ENCODE measurements at places on chromosomes 7 and 10.

GRCh38 chr10:4352414-4352961 lies 473.5 kb upstream of the AKR1E2 start:
- DNase-seq, result no peak

DNA sequence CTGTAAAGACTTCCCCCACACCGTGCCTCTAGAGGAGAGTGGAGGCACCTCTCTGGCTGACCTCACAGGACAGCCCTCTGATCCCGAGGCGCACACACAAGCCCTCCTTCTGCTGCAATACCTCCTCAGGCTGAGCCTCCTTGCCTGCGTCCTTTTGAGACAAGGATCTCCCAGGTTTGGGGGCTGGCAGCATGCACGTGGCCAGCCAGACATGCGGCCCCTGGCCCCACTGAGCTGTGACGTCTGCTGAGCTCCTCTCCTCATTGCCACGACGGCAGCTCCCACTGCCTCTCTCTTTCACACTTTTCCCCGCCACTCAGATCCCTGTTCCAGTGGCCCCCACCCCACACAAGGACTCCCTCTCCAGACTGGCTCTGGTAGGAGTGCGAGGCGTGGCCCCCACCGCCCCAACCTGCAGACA lies 12.2 kb upstream of the DNAAF5 start:
- no peak for DNase-seq

- no peak for DNase-seq
Measured at GRCh38 chr7:85014936-85015660, 171.8 kb downstream of the SEMA3D start.

GRCh38 chr10:48833674-48834073 lies 106.0 kb downstream of the LRRC18 start:
- no peak for DNase-seq

GRCh38 chr10:56745490-56745889 lies 384.4 kb upstream of the ZWINT start:
- DNase-seq, result no peak

GRCh38 chr7:151426441-151426903 lies 13.5 kb downstream of the CRYGN start:
- DNase-seq, result no peak

DNA sequence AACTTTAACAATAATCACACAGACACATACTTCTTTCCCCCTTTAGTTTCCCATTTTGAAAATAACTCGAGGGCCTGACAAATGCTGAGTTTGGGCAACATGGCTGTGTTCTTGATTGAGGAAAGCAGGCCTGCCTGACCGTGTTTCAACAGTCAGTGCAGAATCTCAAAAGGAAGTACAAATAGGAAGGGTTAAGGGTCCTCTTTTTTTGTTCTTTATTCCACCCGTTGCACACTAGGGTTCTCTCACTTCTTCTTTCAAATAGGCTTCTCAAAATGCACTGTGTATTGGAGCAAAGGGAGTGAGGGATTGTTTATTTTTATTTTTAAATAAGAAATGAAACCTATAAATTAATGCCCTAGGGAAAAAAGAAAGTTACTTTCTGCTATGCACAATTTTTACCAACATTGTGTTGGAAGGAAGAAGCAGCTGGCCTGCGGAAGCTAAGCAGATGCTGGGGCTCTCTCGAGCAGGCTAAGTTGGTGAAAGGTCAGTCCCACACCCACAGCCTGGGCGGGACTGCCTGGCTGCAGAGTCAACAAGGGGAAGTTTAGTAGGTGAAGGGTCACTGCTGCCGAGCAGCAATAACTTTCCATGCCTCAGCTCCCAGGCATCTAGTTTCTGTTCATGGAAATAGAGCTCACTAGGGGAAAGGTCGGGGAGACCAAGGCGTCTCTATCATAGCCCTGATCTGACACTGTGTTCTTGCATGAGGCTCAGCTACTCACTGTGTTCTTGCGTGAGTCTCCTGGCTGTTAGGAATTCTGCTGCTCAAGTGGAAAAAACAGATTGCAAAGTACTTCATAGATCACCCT lies 12.2 kb upstream of the PDK4 start:
- DNase-seq, result peak; percentile 93

DNA sequence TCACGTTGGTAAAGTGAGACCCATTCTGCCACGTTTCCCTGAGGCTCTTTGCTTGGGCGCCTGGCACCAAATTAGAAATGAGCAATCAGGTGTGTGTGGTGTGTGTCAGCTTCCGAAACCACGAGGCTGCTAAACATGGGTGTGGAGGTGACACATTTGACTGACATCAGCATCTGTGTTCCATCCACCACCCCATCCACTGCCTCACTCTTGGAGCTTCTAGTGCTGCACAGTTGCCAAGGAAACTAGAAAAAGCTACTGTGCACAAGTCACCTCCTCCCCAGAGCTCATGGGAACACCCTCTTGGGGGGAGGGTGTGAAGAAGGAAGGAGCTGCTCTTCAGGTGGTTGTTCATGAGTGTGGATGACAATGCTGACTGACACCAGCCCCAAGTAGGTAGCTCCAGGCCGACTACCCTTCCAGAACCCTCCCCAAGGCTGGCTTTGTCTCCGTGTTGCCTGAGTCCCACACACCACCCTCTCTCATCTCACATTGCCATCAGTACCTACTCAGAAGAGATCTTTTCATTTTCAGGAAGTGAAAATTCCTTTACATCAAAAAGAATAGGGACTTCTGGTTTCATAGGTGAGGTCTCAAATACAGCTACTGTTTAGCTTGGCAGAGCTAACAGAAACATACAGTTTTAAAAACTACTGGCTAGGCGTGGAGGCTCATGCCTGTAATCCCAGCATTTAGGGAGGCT lies 152.2 kb downstream of the TMEM178B start:
- no peak for DNase-seq

GRCh38 chr10:20624642-20625041 lies 272.5 kb downstream of the NEBL start:
- no peak for DNase-seq

GRCh38 chr7:8037151-8037550 lies 68.6 kb downstream of the GLCCI1 start:
- DNase-seq, result no peak

DNA sequence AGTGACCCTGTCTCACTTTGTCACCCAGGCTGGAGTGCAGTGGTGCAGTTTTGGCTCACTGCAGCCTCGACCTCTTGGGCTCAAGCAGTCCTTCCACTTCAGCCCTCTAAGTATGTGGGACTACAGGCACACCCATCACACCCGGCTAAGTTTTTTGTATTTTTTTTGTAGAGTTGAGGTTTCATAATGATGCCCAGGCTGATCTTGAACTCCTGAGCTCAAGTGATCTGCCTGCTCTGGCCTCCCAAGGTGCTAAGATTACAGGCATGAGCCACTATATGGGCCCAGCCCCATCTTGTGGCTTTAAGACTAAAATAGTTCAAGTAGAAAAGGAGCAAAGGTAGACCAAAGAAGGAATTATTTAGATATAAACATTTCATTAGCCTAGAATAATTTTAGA lies 65.5 kb downstream of the MLLT10 start:
- DNase-seq, result no peak

DNA sequence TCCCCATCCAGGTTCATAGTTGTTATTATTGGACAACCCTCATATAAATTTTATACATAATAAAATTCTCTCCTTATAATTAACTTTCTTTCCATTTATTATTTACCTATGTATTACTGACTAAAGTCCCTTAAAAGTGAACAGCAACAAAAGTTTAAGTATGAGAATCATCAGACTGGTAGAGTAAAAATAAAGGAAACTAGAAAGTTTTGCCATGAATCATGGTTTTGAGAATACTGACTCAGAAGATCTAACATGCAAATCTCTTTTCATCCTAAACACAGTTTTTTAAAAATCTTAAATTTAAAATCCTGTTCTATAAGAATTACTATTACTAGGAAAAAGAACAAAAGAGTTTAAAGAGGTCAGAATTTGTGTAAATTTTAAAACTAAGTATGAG lies 32.1 kb downstream of the HERC4 start:
- no peak for DNase-seq

- DNase-seq, result peak; percentile 97
Measured at GRCh38 chr7:112084520-112084971, 121.7 kb downstream of the DOCK4 start.

DNA sequence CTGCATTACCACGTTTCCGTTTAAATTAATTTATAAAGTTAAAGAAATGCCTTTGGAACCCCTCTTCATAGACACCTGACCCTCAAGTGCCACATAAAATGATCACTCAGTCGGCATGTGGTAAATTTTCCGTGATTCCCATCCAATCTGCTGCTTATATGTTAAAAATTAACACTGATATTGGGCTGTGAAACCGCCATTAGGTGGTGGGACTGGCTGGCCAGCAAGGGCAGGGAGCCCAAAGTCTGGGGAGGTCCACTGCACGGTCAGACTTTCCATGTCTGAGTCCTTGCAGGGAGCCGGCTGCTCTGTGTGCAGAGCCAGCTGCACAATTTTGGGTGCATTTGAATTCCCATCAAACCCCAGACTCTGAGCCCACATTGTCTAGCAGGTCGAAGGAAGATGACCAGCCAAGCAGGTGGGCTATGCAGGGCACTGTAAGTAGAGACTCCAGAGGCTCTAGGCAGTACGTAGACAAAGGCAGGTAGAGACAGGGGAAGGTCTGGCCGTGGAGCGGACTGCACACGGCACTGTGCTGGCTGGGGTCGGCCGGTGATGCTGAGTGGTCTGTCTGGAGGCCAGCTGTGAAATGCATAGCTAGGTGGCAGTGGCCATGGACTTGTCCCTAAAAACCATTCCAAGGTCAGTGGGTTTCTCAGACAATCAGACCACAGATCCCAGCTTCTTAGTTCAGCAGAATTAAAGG lies 122.9 kb downstream of the SH3PXD2A start:
- DNase-seq, result no peak

DNA sequence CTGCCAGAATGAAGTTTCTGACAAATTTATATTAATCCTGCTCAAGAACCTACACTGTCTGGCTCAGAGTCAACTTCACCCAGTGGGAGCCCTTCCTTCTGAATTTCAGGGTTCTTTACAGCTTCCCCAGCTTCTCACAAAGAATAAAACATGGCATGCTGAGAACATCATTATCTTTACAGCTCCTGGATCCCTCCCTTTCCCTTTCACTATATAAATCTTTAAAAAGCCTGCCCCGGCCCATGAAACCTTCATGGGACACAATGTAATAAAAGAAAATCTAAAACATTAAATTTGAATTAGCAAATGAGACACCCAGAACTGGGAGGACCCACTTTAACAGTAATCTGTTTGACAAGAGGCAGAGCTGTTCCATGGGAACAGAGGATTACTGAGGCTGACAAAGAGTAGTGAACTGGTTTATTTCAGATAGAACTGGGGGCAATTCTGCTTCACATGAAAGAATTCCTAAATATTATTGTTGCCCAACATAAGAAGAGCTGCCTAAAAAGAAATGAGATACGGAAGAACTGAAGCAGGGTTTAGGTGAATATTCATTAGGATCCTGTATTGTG lies 222.8 kb downstream of the THSD7A start:
- no peak for DNase-seq

DNA sequence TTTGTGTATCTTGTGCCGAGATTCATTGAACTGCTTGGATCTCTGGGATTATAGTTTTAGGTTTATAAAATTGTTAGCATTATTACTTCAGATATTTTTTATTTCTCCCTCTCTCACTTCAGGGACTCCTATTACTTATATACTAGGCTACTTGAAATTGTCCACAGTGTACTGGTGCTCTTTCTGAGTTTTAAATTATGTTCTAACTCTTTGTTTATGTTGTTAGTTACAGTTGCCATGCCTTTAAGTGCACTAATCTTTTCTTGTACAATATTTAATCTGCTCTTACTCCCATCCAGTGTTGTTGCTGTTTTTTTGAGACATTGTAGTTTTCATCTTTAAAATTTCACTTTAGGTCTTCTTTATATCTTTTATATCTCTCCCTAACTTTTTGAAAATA lies 13.1 kb downstream of the PLEKHS1 start:
- DNase-seq, result no peak

Data from inflammatory macrophage treated with lipopolysaccharide for 1 hour (primary cell).